ENCODE measurements at places on chromosomes 6 and 20. TPM values are rescaled to one million over a fixed set of nuclear protein-coding genes. Genes with fewer than 3 reads are reported as not detected.

Gene ITPR3
- total RNA-seq: 42.1 TPM

Gene PLN
- not detected for total RNA-seq

Gene BEND6
- total RNA-seq: not detected

Gene MCCD1
- total RNA-seq: not detected

DNA sequence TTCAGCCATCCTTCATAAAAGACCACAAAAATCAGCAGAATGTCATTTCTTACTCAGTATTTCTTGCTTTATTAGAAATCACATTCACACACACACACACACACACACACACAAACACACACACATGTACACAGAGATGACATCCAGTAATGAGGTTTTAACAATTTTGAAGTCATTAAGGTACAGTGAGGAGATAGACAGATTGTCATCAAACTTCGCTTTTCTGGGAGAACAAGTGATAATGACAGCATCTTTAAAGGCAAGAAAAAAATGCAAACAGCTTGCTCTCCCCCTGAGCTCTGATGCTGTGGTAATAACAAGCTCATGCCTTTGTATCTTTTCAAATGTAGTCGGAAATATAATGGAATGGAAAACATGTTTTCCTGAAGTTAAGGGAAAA lies 184.4 kb upstream of the RNF217 start:
- DNase-seq: no peak

- DNase-seq: no peak
Observed at GRCh38 chr6:90978046-90978445, 391.2 kb upstream of the MAP3K7 start.

- DNase-seq: peak; percentile 49
Observed at GRCh38 chr6:33583591-33584155, 3.6 kb upstream of the BAK1 start.

GRCh38 chr6:145756170-145756662 lies 20.9 kb upstream of the EPM2A start:
- DNase-seq: no peak

- DNase-seq: no peak
Observed at GRCh38 chr20:46539113-46539512, 11.3 kb downstream of the OCSTAMP start.

DNA sequence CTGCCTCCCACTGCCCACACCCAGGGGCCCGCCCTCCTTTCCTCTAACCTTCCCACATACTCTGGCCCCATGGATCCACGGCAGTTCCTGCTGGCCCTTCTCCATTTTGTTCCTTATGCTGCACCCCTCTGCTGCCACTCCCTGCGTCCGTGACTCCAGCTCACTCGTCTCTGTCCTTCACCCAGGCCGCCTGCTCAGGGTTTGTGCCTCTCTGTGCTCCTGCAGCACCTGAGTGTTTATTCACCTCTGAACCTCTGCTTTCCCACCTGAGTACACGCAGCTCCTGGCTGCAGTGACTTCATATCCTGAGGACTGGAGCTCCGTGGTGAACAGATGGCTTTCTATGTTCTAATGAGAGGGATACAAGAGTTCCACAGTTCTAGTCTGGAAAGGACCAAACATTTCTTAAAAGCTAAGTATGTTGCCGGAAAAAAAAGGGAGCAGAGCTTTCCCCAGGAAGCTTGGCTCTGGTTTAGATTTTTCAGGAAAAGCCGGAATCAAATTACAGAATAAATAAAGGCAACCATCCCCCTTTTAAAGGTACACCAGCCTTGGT lies 1.5 kb upstream of the GNRH2 start:
- no peak for DNase-seq

- no peak for DNase-seq
Observed at GRCh38 chr20:60883496-60883895, 368.6 kb upstream of the CDH4 start.

All from Caco-2 (cell line).